ENCODE measurements at places on chromosomes 12 and 14.
A peak's percentile ranks its signal among the peaks of the same experiment; 100 is the strongest.

- no peak for DNase-seq
Measured at GRCh38 chr14:68309616-68310015, 483.3 kb downstream of the ZFP36L1 start.

GRCh38 chr12:75439930-75440329 is 40.6 kb upstream of the GLIPR1 start:
- no peak for DNase-seq

DNA sequence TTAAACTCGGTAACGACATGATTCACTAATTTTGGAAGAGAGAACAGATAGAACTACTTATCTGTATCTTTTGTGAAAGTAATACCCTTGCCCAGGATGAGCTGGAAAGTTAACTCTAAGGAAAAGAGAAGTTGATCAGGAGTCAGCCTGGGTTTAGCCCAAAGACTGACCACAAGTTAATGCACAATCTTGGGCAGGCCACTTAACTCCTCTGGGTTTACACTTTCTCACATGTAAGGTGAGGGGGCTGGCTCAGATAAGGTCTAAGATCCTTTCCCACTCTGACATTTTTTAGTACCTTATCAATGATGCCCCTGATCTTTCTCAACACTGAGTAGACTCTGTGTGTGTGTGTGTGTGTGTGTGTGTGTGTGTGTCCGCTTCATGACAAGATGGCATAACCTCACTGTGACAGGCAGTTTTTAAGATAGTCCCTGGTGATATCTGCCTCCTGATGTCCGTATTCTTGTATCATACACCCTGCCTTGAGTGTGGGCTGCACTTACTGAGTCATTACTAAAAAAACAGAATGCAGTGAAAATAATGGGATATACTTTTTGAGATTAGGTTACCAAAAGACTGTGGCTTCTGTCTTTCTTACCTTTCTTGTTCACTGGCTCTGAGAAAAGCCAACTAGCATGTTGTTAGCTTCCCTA is 56.2 kb upstream of the CCDC198 start:
- DNase-seq: no peak

DNA sequence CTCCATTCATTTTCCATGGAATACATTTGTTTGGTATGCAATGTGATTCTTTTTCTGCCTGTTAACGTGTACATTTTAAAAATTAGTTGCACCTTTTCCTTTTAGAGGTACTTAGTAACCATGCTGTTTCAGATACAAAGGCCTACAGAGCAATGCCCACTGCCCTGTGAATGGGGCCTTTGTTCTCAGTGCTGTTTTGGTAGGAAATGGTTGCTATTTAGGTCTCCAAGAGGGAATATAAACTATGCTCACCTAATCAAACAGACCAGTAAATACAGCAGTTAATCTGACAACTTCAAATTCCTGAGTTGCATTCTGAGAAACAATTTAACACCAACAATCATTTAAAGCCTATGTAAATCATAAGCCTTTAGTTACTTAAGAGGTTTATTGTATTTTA is 188.7 kb downstream of the BCAT1 start:
- no peak for DNase-seq

GRCh38 chr12:49809906-49810389 is 18.3 kb downstream of the NCKAP5L start:
- DNase-seq: no peak

- DNase-seq: no peak
Measured at GRCh38 chr12:16506394-16506793, 99.6 kb downstream of the LMO3 start.

DNA sequence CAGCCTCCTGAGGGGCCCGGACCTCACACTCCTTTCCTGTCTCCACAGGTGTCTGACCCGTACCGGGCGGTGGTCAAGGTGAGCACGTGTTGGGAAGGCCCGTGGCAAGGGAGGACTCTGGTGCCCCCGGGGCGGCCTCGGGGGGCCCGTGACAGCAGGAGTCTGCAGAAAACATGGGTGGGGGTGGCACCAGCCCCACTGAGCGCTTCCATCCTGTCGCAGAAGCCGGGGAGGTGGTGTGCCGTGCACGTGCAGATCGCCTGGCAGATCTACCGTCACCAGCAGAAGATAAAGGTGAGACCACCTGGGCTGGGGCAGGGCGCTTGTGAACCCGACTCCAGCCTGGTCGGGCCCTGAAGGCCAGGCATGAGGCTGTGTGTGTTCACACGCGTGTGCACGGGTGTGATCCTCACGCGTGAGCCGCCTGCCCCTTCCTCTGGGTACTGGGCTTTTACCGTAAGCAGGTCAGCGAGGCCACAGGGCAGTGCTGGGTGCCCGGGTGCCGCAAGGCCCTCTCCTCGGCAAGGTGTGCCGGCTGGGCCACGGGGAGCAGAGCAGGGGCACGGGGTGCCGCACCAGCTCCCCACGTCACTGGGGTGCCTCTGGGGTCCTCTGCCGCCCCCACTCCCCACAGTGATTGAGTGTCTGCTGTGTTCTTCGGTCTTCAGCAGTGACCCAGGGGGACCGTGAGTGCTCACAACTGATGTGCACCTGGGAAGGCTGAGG is 35.9 kb downstream of the LRCOL1 start:
- no peak for DNase-seq

GRCh38 chr12:67428431-67428830 is 159.3 kb downstream of the CAND1 start:
- DNase-seq: no peak

- no peak for DNase-seq
Measured at GRCh38 chr12:104181313-104181712, 34.3 kb upstream of the TXNRD1 start.

- no peak for DNase-seq
Measured at GRCh38 chr12:53927220-53928029, 11.2 kb upstream of the HOXC13 start.

DNA sequence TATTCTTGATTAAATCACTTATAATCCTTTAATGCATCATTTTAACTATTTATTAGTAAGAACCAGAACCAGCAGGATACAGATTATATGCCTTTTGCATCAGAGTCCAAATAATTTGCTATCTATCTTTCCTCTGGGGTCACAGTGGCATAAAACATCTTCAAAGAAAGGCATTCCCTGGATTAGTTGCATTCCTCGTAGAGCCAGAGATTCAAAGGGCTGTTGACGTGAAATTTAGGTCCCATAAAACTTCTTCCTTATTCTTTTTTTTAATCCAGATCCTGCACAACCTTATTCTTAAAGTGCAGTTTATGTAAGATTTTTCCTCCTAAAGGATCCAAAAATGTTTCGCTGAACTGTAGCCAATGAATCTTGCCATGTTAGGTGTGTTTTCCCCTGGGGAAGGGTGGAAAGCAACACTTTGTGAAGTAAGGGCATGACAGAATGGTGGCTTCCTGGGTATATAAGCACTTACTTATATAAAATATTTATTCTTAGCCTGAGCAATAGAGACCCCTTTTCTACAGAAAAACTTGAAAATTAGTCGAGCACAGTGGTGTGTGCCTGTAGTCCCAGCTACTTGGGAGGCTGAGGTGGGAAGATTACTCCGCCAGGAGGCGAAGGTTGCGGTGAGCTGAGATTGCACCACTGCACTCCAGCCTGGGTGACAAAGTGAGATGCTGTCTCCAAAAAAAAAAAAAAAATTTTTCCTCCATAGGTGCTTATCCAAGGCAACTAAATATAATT is 208.7 kb downstream of the PCNX1 start:
- DNase-seq: no peak

DNA sequence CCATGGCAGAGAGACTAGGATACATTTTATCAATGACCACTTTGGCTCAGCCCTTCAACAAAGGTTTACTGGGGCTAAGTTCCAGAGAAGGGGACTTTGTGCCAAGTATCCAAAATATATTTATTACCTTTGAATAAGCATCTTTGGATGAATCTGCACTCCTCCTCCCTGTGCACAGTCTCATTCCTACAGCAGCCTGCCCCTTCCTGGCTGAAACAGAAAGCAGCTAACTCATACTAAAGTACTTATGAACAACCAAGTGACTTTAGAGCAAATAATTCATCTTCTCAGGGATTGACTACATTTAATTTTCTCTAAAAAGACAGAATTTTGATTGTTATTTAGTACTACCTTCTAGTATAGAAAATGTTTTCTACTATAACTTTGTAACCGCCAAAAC is 47.8 kb upstream of the ETV6 start:
- peak; percentile 21 for DNase-seq
